ENCODE measurements at places on chromosomes 5 and 9.

DNA sequence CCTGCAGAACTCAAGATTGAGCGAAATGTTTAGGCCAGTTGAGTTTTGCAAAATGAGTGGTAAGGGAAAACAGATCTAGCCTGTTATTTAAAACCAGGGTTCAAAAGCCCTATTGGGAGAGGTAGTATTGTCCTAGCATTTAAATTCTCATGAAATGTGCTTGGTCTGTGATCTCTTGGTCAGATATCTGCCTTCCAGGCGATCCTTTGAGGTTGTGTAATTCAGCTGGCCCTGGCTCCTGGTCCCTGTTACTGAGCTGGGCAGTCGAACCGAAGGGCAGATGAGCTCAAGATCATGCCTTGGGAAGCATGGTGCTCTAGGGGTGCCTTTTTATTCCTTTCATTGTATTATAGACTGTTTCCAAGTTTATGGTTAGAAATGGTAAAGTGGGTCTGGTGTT, 14.4 kb downstream of the SAP30L start:
- no peak for DNase-seq

DNA sequence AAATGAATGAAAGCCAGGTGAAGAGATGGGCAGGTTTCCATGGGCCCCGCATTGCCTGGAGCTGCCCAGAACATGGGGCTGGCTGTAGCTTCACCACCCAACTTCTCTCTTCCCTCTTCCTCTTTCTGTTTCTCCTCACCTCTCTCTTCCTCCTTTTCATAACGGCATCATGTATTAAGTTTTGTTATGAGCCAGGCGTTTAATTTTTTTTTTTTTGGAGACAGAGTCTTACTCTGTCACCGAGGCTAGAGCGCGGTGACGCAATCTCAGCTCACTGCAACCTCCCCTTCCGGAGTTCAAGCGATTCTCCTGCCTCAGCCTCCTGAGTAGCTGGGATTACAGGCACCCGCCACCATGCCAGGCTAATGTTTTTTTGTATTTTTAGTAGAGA, 13.0 kb upstream of the SPINK4 start:
- no peak for DNase-seq

GRCh38 chr5:95822043-95822541, 434 bp downstream of the GLRX start:
- no peak for DNase-seq

DNA sequence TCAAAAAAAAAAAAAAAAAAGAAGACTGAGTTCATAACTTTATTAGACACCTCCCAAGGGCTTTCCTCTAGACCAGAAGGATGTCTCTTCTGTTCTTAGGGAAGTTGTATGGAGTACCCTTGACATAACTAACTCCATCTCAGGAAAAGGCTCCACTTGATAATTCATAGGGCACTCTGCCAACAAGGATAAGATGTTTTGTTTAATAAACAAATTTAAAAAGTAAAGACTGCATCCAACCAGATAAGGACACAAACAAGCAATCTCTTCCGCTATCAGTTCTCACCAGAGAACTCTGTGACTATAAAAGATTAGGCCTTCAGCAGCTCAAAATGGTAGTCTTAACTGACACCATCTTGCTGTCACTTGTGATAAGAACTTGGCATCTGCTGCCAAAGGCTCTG, 65.8 kb downstream of the SFXN1 start:
- DNase-seq: no peak

- DNase-seq: no peak
Measured at GRCh38 chr5:2353211-2353610, 398.3 kb downstream of the IRX2 start.
